ENCODE measurements at places on chromosomes 1 and 21.

DNA sequence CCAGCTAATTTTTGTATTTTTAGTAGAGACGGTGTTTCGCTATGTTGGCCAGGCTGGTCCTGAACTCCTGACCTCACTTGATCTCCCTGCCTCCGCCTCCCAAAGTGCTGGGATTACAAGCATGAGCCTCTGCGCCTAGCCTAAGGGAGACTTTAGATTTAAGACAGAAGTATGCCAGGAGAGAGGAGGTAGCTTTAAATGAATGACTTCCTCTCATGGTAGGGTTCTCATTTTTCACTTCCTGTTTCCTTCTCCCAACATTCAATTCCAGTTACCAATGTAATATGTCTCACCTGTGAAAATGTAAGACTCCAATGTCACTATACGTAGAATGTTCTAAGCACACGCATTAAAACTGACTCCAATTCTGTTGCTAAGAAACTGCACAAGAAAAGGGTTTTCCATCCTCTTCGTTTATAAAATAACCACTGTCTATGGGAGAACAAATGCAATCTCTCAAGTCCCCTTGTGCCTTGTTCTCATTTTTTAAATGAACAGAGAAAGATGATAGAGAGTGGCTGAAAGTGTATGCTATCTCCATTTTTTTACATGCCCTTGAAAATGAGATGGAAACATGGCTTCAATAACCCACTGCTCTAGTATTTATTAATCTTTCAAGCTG lies 140.0 kb downstream of the SLC45A1 start:
- peaks cover 13% of the 10 kb centered on the region for H3K4me1 ChIP-seq
- no peak overlapping the region for H3K4me3 ChIP-seq
- 0 out of 2 replicates have a peak, but pooled peaks cover 3% of the 10 kb centered on the region for H3K36me3 ChIP-seq
- H3K27ac ChIP-seq = no peak overlapping the region
- DNase-seq = no peak

- no peaks in the 10 kb centered on the region for H3K4me1 ChIP-seq
- H3K4me3 ChIP-seq = no peak overlapping the region
- H3K36me3 ChIP-seq = peaks cover 12% of the 10 kb centered on the region
- no peaks in the 10 kb centered on the region for H3K27me3 ChIP-seq
- no peak for DNase-seq
- no peak overlapping the region for H3K27ac ChIP-seq
These were observed 8.6 kb downstream of the TMED5 start for GRCh38 chr1:93171549-93172034.

DNA sequence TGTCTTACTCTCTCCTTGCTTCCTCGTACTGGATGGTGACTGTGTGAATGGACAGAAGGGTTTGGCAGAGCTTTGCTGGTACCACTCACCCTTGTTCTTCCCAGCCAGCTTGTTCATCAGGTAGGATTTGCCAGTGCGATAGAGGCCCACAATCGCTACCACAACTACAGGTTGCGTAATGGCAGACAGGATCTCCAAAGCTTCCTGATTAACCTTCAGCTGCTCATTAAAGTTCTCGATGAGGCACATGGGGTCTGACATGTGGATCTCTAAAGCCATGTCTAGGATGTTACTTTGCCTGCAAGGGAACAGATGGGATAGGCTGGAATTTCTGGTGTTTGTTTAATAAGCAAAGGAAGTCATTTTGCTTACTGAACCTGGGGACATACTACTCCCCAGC lies 3.4 kb downstream of the GBP5 start:
- H3K27me3 ChIP-seq = no peaks in the 10 kb centered on the region
- H3K4me3 ChIP-seq = no peak overlapping the region
- DNase-seq = no peak
- no peak overlapping the region for H3K27ac ChIP-seq
- H3K4me1 ChIP-seq = no peaks in the 10 kb centered on the region

GRCh38 chr1:22056043-22056442 lies 3.5 kb downstream of the CDC42 start:
- H3K36me3 ChIP-seq = peaks cover 18% of the 10 kb centered on the region
- peaks cover 14% of the 10 kb centered on the region for H3K4me1 ChIP-seq
- no peak overlapping the region for H3K4me3 ChIP-seq
- no peaks in the 10 kb centered on the region for H3K27me3 ChIP-seq
- DNase-seq = no peak

- no peak overlapping the region for H3K4me3 ChIP-seq
- H3K27me3 ChIP-seq = no peaks in the 10 kb centered on the region
- no peak for DNase-seq
- H3K36me3 ChIP-seq = no peaks in the 10 kb centered on the region
- no peak overlapping the region for H3K27ac ChIP-seq
These were observed 118.5 kb downstream of the FGGY start for GRCh38 chr1:59415286-59415850.

- H3K27ac ChIP-seq = no peak overlapping the region
- peaks cover 20% of the 10 kb centered on the region for H3K4me1 ChIP-seq
- no peak for DNase-seq
- no peak overlapping the region for H3K4me3 ChIP-seq
These were observed 1.7 kb downstream of the OSCP1 start for GRCh38 chr1:36448530-36449056.

DNA sequence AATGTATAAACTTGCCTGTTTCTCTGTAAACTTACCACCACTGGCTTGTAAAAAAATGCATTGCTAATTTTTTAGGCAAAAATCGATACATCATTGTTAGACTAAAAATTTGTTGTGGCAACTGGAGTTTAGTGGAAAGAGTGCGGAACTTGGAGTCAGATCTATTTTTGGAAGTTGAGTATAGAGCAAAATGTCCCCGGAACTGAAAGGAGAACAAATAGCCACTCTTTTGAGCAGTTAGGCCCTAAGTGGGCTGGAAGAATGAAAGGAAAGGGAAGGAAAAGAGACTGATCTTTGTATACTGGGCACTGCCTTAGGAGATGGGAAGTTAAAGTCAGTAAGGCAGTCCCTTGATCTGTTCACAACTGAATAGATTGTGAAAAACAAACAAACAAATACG lies 30.2 kb downstream of the OPTC start:
- H3K4me3 ChIP-seq = no peak overlapping the region
- no peak for DNase-seq
- H3K36me3 ChIP-seq = no peaks in the 10 kb centered on the region
- no peak overlapping the region for H3K27ac ChIP-seq

DNA sequence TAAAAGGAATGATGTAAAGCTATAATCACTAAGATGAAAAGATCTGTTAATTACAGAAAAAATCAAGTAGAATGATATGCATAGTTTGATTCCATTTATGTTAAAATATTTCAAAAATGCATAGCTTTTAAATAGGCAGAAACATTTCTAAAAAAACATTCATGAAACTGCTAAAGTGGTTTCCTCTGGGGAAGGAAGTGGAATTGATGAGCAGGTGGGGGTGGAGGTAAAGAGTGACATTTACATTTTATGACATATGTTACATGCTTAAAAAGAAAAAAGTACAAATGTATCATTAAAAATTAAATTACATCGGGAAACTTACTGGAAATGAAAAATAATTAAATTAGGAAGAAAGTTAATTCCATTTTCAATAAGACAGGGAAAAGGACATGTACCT lies 42.8 kb upstream of the JAK1 start:
- no peak overlapping the region for H3K27ac ChIP-seq
- H3K4me1 ChIP-seq = no peaks in the 10 kb centered on the region
- H3K4me3 ChIP-seq = no peak overlapping the region
- no peak for DNase-seq

- no peaks in the 10 kb centered on the region for H3K36me3 ChIP-seq
- no peaks in the 10 kb centered on the region for H3K27me3 ChIP-seq
- no peak overlapping the region for H3K4me3 ChIP-seq
- no peak for DNase-seq
- H3K27ac ChIP-seq = no peak overlapping the region
- H3K4me1 ChIP-seq = no peaks in the 10 kb centered on the region
These were observed 123.3 kb upstream of the USP24 start for GRCh38 chr1:55338448-55338820.

DNA sequence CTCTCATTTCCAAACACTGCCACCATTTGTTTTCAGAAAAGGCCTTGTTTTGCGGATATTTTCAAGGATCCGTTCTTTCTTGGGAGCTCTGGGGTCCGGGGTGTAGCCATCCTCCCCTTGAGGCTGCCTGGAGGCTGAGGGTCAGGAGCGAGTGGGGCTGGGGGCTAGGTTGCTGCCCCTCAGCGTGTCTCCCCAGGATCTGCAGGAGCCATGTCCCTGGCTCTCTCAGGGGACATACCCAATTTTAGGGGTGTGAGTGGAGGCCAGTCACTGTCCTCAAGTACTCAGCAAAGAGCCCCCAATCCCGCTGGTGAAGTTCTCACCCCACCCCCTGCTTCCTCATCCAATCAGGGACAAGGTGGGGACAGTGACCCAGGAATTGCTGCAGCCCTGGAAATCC lies 15.0 kb upstream of the PRDM16 start:
- no peak overlapping the region for H3K27ac ChIP-seq
- peaks cover 13% of the 10 kb centered on the region for H3K27me3 ChIP-seq
- no peak overlapping the region for H3K4me3 ChIP-seq
- H3K36me3 ChIP-seq = no peaks in the 10 kb centered on the region
- no peaks in the 10 kb centered on the region for H3K4me1 ChIP-seq

- peaks cover 33% of the 10 kb centered on the region for H3K4me1 ChIP-seq
- H3K27ac ChIP-seq = peak overlapping the region; percentile 56
- no peak overlapping the region for H3K4me3 ChIP-seq
- no peaks in the 10 kb centered on the region for H3K27me3 ChIP-seq
- no peak for DNase-seq
- H3K36me3 ChIP-seq = no peaks in the 10 kb centered on the region
These were observed 5.7 kb upstream of the SVBP start for GRCh38 chr1:42822800-42823392.

GRCh38 chr1:15174615-15174983 lies 21.1 kb downstream of the TMEM51 start:
- H3K27me3 ChIP-seq = no peaks in the 10 kb centered on the region
- peaks cover 83% of the 10 kb centered on the region for H3K4me1 ChIP-seq
- H3K36me3 ChIP-seq = no peaks in the 10 kb centered on the region
- DNase-seq = no peak

DNA sequence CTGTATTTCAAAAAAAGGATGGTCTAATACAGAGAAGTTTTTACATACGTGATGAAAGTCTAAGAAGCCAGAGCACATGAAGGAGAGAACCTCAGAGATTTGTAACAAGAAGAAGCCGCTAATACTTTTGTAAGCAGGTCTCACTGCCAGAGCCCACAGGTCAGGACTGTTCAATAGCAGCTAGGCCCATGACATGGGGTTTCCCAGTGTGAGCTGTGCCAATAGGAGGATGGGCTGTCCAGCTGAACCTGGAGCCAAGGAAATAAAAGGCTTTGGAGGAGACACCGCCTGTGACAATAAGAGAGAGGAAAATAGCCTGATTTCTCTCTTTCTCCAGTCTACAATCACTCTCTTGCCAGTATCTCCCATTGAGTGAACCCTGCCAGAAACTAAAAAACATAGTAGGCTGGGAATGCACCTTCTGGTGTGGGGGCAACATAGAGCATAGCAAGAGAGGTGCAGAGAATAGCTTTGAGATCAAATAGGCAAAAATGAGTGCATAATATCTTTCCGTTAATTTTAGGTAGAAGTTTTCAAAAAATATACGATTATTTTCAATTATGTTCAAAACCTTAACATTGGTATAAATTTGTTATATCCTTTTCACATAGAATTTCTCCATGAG lies 360.3 kb downstream of the NEGR1 start:
- no peak overlapping the region for H3K27ac ChIP-seq
- H3K4me1 ChIP-seq = no peaks in the 10 kb centered on the region
- no peaks in the 10 kb centered on the region for H3K27me3 ChIP-seq
- H3K36me3 ChIP-seq = no peaks in the 10 kb centered on the region

Measured in HCT116 (cell line).